ENCODE measurements at places on chromosomes 3 and 15.

GRCh38 chr3:131699001-131699400 is 196.2 kb upstream of the MRPL3 start:
- DNase-seq: no peak

- DNase-seq: no peak
These were observed 18.2 kb upstream of the EOGT start for GRCh38 chr3:69031635-69032034.

GRCh38 chr3:71498543-71498942 is 85.0 kb downstream of the FOXP1 start:
- no peak for DNase-seq

DNA sequence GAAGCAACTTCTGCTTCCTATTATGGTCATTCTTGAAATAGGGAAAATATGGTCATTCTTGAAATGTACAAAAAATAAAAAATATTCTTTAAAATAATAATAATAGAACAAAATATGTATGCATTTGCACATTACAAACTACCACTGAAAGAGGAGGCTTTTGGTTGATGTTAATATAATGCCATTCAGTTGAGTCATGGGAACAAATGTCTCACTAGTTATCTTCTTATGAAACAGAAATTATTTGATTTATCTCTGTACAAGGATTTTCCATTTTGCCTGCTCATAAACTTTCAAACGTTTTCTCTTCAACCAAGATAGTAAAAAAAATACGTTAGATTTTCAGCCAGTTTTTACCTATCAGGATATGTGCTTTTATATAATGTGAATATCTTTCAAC is 1662.7 kb downstream of the OTOL1 start:
- no peak for DNase-seq

DNA sequence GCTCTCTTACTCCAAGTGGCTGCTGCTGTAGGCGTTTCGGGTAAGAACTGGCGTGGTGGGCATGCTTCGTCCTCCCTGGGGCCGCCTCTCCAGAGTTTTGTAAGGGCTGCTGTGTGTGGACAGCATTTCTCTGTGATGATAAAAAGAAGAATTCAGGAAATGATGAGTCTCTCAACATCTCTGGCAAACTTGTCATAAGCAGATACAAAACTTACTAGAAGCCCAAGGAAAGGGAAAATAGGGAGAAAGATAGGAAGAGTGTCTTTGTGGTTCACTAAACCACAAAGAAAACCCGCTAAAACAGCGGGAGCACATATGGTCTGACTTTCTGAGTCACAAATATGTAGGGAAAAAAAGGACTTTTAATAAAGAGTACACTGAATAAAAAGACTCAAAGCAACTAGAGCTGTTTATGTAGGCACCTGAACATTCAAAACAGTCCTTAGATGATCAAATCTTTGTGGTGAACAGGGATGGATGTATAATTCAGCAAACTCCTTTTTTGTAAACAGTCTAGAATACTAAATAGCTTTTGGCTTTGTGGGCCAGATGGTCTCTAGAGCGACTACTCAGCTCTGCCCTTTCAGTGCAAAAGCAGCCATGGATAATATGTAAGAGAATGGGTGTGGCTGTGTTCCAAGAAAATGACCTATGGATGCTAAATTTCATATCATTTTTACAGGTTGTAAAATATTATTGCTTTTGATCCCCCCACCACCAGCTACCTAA is 60.4 kb upstream of the LMOD3 start:
- no peak for DNase-seq

DNA sequence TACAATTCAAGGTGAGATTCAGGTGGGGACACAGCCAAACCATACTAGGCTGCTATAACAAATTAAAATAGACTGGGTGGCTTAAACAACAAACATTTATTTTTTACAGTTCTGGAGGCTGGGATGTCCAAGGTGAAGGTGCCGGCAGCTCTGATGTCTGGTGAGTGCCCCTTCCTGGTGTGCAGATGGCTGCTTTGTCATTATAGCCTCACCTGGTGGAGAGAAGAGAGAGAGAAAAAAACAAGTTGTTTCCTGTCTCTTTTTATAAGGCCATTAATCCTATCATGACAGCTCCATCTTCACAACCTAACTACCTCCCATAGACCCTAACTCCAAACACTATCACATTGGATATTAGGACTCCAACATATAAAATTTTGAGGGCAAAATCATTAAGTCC is 279.7 kb downstream of the ZIC1 start:
- no peak for DNase-seq

DNA sequence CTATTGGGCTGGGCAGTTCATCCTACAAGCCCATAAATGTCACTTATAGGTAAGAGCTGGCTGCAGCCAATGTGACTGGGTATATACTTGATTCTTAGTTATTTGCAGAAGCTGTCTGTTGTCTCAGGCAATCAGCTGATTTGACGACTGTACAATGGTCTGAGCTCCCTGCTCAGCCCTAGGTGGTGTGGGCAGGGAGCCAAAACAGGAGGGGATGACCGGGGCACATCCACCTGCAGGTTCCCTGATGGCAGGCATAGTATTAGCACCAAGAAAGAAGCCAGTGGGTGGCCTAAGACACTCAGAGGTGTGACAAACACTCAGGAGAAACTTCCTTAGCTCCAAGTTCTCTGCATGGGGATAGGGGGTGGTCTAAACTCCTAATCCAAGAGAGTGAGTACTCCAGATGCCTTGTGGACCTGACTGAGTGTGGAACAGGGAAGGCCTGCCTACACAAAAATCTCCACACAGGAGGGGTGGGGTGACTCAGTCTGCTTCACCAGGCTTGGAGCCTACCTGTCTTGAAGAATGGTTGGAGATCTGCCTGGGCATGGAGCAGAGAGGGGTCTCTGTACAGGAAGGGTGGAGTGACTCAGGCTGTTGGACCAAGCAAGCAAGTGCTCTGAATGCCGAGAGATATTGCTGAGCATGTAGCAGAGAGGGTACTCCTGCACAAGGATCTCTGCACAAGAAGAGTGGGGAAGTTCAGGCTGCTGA is 690.4 kb upstream of the NAALADL2 start:
- DNase-seq: no peak

- DNase-seq: no peak
These were observed 45.1 kb downstream of the ZBTB38 start for GRCh38 chr3:141413391-141413790.

- no peak for DNase-seq
These were observed 98.6 kb downstream of the CHL1 start for GRCh38 chr3:295166-295565.

DNA sequence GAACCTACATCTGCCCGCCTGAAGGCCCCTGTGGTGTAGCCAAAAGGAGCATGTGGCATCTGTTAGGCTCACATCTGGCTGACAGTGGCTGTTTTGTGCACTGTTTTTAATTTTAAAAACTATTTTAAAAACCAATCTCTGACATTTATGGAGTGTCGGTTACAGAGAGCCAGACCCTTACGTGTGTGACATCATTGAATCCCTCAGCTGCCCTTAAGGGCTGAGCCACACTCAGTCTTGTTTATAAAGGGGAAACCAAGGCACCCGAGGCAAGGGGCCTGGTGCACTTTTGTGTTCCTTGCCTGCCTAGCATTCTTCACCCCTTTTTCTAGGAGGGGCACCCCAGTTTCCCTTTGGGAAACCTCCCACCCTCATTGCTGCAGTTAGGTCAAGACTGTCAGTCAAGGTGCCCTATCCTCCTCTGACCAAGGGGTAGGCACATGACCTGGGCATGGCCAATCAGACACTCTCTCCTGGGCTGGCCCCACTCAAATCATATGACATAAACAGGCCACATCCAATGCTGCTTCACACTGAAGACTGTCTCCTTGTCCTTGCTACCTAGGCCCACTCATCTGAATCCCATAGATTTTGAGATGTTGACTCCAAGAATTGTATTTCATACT is 105.3 kb downstream of the LSM3 start:
- DNase-seq: no peak

DNA sequence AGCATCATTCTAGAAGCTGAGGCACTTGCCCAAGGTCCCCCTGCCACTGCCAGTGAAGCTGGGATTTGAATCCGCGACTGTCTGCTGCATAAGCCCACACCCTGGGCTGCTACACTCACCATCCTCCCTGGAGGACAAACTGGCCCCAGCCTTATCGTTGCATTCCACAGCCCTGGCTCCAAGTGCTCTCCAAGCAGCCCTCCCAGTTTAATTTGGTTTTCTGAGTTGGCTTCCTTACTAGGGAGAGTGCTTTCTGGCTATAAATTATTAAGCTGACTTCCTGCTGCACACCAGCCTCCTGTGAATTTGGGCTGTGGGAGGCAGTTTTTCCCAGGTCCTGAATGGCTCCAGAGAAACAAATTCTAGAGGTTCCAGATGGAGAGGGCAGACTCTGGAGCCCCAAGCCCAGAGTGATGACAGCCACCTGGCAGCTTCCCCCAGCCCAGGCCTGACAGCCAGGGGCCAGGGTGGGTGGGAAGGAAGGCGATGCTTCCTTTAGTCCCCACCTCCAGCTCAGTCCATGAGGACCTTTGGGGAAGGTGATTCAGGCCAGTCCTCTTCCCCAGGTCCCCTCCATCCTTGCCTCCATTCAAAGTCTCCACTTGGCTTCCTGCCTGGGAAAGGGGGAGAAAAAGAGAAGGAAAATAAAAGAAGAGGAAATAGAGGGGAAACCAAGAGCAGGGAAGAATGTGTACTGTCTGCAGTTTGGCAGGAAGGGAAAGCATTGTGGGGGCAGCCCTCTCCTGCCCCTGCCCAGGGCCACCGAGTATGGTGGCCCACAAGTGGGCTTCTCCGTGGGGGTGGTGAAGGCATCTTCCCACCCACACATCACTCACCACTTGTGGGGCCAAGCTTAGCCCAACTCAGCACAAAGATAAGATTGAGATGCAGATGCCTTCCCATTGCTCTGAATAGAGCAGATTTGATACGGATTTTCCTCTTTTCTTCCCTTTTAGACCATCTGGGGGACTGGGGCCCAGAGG is 69.6 kb downstream of the SEMA5B start:
- no peak for DNase-seq

- no peak for DNase-seq
These were observed 7.1 kb downstream of the RAD51 start for GRCh38 chr15:40702077-40702476.

DNA sequence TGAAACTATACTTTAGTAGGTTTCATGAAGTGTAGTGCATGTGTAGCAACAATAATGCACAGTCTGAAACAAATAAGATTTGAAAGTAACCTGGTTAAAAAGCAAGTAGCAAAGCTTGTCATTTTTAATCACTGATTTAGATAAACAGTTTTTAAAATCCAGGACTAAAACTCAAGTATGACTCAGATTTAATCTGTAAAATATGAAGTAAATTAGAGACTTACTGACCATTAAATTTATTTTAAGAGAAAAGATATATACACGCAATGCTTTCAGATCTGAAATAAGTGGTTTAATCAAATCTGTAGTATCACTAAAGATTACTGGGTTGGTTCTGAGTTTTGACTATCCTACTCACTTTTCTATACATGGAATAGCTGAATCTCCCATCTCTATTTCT is 300.7 kb upstream of the RBMS3 start:
- DNase-seq: no peak

- peak; percentile 86 for DNase-seq
These were observed 4.7 kb downstream of the BHLHE40 start for GRCh38 chr3:4983739-4984510.

DNA sequence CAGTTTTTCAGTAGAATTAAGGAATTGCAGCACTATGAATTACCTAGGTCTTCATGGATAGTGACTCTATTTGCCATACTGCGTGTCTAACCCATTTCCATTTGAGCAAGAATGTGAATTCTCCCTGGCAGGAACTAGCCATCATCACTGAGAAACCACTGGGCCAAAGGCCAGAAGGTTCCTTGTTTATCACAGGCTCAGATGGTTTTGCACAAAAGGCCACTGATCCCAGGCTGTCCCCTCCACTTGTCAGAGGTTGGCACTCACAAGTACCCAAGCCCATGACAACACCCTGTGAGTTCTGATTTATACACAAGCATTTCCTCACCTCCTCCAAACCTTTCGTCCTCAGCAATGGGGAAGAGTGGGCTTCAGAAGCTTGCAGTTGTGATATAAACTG is 131.8 kb downstream of the FOXB1 start:
- DNase-seq: no peak

DNA sequence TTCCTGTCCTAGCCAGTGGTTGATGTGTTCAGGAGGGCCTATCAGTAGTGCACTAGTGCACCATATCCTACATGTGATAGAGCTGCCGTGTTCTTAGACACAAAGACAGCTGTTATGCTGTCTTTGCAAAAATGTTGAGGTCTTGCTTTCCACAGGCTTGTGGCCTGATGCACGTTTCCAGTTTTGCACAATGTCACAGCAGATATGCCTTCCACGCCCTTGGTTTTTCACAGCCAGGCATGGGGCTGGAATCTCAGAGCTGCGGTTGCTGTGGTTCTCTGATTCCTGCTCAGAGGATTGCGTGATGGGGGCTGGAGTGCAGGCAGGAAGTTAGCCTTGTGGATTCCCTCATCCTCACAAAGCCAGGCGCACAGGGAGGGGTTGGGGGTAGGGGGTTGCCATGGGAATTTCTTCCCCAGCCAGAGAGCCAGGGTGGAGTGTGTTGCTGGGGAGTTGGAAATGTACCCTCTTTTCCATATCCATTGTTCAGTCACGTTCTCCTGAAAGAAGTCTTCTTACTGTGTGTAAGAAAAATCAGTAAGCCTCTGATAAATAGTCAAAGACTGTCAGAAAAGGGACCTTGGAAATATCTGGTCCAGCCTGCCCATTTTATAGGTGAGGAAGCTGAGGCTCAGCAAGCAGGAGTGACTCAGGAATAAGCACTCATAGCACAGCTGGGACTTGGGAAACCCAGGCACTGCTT is 79.4 kb downstream of the SMAD3 start:
- no peak for DNase-seq

DNA sequence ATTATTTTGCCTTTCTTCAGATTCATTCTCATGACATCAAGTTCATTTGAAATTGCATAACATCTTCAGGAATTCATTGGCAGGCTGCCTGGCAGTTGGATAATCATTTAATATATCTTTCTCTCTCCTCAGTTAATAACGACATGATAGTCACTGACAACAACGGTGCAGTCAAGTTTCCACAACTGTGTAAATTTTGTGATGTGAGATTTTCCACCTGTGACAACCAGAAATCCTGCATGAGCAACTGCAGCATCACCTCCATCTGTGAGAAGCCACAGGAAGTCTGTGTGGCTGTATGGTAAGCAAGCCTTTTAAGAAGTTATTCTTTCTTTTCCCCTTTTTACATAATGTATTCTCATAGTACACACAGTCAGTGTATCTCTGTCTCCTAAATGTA is 38.2 kb downstream of the TGFBR2 start:
- peak; percentile 80 for DNase-seq

GRCh38 chr3:17605032-17605431 is 137.4 kb downstream of the TBC1D5 start:
- no peak for DNase-seq

- no peak for DNase-seq
These were observed 195.1 kb downstream of the NTRK3 start for GRCh38 chr15:88061452-88061851.

DNA sequence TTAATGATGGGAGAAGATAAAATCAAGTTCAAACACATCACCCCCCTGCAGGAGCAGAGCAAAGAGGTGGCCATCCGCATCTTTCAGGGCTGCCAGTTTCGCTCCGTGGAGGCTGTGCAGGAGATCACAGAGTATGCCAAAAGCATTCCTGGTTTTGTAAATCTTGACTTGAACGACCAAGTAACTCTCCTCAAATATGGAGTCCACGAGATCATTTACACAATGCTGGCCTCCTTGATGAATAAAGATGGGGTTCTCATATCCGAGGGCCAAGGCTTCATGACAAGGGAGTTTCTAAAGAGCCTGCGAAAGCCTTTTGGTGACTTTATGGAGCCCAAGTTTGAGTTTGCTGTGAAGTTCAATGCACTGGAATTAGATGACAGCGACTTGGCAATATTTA is 67.5 kb upstream of the TSEN2 start:
- no peak for DNase-seq
